Ascending aorta (tissue), 2 donors: ENCODE measurements at places on chromosomes 5 and 9. TPM values are rescaled to one million over a fixed set of nuclear protein-coding genes. Genes with fewer than 3 reads are reported as not detected.

ENG gene
- total RNA-seq: 675 TPM

DNA sequence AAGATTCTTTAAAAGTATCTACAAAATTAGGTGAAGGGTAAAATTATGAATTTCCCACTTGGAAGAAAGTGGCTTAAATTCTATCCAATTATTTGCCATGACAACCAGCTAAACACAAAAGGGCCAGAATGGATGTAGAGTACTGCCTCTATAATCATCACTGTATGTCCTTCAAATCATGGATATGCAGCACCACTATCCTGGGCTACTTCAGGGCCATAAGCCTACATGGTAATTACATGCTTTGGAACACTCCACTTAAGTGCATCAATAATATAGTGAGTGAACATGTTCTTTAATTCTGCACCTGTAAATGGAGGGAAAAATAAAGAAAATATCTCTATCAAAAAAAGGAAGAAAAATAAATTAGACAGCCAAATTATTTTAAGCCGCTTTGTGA is 575.2 kb downstream of the ISL1 start:
- no peaks in the 10 kb centered on the region for H3K4me1 ChIP-seq
- no peaks in the 10 kb centered on the region for H3K27me3 ChIP-seq

- peaks cover 5% of the 10 kb centered on the region for H3K36me3 ChIP-seq
- H3K4me1 ChIP-seq: no peaks in the 10 kb centered on the region
- no peak for DNase-seq
- no peak overlapping the region for H3K27ac ChIP-seq
- H3K4me3 ChIP-seq: no peak overlapping the region
- no peaks in the 10 kb centered on the region for H3K27me3 ChIP-seq
Measured at GRCh38 chr9:133063500-133064231, 1.9 kb downstream of the CEL start.

DNA sequence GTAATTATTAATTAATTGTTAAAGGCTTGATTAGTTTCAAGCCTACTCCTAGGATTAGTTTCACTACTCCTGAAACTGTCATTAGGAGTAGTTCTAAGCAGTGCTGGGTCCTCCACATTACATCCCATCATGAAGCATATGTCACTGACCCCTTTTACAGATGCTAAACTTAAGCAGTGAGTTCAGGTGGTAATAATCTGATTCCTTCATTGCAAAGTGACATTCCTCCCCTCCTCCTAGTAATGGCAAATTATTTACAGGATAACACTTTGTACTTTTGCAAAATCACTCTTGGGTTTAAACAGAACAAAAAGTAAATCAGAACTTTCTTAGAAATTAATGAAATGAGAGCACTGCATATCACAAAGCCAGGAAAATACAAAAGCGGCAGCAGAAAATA is 52.4 kb downstream of the BAAT start:
- no peaks in the 10 kb centered on the region for H3K27me3 ChIP-seq
- H3K4me3 ChIP-seq: no peak overlapping the region
- no peaks in the 10 kb centered on the region for H3K36me3 ChIP-seq
- no peak overlapping the region for H3K27ac ChIP-seq

- H3K27ac ChIP-seq: no peak overlapping the region
- no peak for DNase-seq
- H3K27me3 ChIP-seq: no peaks in the 10 kb centered on the region
- peaks cover 4% of the 10 kb centered on the region for H3K4me1 ChIP-seq
Measured at GRCh38 chr5:56851258-56851941, 36.1 kb downstream of the MAP3K1 start.

GRCh38 chr5:81579262-81579924 is 171.5 kb downstream of the SSBP2 start:
- DNase-seq: no peak
- no peaks in the 10 kb centered on the region for H3K36me3 ChIP-seq
- H3K27ac ChIP-seq: no peak overlapping the region
- no peak overlapping the region for H3K4me3 ChIP-seq
- no peaks in the 10 kb centered on the region for H3K27me3 ChIP-seq

OTP gene
- not detected for total RNA-seq

- DNase-seq: no peak
- no peak overlapping the region for H3K4me3 ChIP-seq
- peaks cover 11% of the 10 kb centered on the region for H3K4me1 ChIP-seq
- peak overlapping the region; percentile 79 for H3K27ac ChIP-seq
Measured at GRCh38 chr5:154366353-154366752, 79.4 kb upstream of the SAP30L start.

LSM11 gene
- 1.3 TPM for total RNA-seq

- H3K4me3 ChIP-seq: no peak overlapping the region
- H3K4me1 ChIP-seq: no peaks in the 10 kb centered on the region
- no peaks in the 10 kb centered on the region for H3K27me3 ChIP-seq
- no peak overlapping the region for H3K27ac ChIP-seq
Measured at GRCh38 chr9:6833518-6834192, 75.9 kb downstream of the KDM4C start.

PAPPA gene
- total RNA-seq: 6.0 TPM

DNA sequence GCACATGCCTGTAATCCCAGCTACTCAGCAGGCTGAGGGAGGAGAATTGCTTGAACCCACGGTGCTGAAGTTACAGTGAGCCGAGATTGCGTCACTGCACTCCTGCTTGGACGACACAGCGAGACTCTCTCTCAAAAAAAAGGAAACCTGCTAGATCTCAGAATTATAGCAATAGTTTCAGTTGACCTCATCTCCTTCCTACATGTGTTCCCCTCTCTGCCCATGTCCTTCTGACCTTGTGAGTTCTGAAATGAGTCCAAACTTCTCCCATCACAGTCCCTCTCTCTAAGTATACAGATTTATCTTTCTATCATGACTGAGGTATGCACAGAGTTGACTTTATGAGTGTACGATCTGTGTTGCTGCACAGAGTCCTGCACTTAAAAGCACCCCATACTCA is 44.6 kb upstream of the SHOC1 start:
- no peaks in the 10 kb centered on the region for H3K36me3 ChIP-seq
- H3K4me3 ChIP-seq: no peak overlapping the region
- no peak overlapping the region for H3K27ac ChIP-seq
- no peaks in the 10 kb centered on the region for H3K27me3 ChIP-seq
- no peak for DNase-seq
- H3K4me1 ChIP-seq: no peaks in the 10 kb centered on the region

AK8 gene
- not detected for total RNA-seq

- no peaks in the 10 kb centered on the region for H3K27me3 ChIP-seq
- H3K4me3 ChIP-seq: no peak overlapping the region
- no peak overlapping the region for H3K27ac ChIP-seq
- H3K4me1 ChIP-seq: no peaks in the 10 kb centered on the region
- DNase-seq: no peak
Measured at GRCh38 chr9:84819491-84819991, 150.0 kb downstream of the NTRK2 start.

CCDC180 gene
- total RNA-seq: 4.8 TPM

DNA sequence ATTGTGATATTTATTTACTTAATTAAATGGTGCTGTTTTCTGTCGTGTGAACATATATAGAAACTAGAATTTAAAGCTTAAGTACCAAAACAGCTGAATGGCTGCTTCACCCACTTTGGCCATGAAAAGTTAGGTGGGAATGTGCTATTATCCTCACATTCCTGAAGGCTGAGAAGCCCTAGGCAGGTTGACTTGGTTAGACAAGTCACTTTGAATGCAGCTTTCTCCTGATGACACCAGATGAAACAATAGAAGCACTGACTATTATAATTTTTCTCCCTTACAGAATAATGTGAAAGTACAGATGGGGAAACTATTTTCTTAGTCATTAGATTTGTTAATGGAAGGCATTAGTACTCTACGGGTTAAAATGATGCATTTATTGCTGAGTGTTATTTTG is 65.1 kb upstream of the C5orf46 start:
- no peak overlapping the region for H3K4me3 ChIP-seq
- no peak overlapping the region for H3K27ac ChIP-seq
- H3K4me1 ChIP-seq: no peaks in the 10 kb centered on the region
- H3K36me3 ChIP-seq: no peaks in the 10 kb centered on the region
- no peaks in the 10 kb centered on the region for H3K27me3 ChIP-seq

IFNA21 gene
- total RNA-seq: not detected

PCDHGA10 gene
- 4.4 TPM for total RNA-seq

DNA sequence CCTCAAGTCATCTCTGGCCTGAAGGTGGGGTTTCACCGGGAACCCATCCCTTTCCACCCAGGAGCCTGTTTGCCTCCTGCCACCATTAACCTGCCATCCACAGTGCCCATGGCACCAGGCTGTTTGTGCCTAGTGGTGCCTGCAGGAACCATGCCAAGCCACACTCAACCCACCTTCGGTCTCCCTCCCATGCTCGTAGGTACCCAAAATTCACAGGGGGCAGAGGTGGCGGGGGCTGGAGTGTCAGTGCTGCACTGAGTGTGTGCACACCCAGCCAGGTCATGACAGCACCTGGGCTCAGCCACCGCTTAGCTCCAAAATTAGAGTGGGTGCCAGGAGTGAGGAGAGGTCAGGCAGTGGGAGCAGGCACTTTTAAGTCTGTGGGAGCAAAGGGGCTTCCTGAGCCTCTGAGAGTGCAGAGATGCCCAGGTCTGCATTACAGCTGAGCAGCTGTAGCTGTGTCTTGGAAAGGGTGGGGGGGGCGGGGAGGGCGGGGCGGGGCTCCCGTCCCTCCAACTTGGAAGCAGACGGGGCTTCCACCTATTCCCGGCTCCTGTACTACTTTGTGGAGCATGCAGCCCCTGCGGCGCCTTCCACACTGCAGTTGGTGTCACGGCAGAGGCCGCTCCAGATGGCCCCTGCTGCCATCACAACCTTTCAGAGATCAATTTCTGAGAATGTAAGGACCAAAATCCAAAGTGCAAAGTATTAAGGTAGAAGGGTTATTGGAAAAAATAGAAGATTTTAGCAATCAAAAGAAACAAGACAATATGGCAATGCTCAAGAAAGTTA is 2396.8 kb upstream of the C9orf72 start:
- no peaks in the 10 kb centered on the region for H3K36me3 ChIP-seq
- H3K27ac ChIP-seq: no peak overlapping the region
- DNase-seq: no peak
- H3K4me3 ChIP-seq: no peak overlapping the region
- H3K4me1 ChIP-seq: no peaks in the 10 kb centered on the region
